ENCODE measurements at places on chromosomes 7 and 10.

GRCh38 chr7:111527545-111527944 is 34.7 kb downstream of the IMMP2L start:
- DNase-seq = no peak

GRCh38 chr7:25750744-25751508 is 401.1 kb upstream of the NFE2L3 start:
- no peak for DNase-seq

GRCh38 chr7:102925976-102926782 is 13.4 kb downstream of the LRRC17 start:
- DNase-seq = no peak

DNA sequence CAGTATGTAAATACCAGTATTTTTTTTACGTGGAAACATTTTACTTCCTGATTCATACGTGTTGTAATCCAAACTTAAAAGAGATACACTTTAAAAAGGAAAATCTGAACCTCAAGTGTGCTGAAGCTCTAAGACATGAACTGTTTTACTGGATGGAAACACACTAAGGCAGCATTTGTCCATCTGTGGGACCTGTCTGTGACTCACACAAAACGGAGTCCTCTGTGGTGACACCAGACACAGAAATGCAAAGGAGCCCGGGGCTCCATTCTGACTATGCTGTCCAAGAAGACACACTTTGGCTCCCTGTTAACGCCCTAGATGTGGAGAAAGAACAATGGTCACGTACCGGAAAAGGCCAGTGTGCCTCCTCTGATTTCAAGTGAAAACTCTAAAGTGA is 23.9 kb downstream of the RNF133 start:
- no peak for DNase-seq

DNA sequence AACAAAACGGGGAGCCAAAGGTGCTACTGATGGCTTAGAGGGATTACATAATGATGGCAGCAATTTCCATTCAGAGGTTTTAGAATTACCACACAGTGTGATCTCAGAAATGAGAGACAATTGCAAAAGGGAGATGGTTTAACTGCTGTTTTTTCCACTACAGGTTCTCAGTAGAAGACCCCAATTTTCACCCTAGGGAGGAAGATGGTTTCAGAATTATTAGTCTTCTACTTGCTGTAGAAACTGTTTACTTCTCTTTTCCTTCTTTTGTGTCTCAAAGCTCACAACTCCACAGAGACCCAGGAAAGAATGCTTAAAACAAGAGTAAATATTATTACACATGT is 226.5 kb downstream of the INHBA start:
- no peak for DNase-seq

DNA sequence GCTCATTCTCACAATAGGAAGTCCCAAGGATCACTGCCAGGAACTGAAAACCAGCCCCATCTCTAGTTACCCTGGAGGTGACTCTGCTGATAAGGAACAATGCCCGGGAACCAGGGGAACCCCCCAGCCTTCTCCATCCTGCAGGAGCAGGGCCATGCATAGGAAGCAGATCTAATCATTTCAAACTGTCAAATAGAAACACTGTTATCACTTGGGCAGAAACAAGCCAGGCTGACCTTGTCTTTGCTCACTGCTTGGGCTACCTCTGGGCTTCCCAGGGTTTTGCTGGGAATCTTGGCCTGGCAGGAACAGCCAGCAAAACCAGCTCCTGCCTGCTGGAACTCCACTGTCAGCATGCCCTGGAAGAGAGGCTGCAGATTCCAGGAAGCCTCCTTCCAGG is 114.1 kb downstream of the RNF216 start:
- no peak for DNase-seq

DNA sequence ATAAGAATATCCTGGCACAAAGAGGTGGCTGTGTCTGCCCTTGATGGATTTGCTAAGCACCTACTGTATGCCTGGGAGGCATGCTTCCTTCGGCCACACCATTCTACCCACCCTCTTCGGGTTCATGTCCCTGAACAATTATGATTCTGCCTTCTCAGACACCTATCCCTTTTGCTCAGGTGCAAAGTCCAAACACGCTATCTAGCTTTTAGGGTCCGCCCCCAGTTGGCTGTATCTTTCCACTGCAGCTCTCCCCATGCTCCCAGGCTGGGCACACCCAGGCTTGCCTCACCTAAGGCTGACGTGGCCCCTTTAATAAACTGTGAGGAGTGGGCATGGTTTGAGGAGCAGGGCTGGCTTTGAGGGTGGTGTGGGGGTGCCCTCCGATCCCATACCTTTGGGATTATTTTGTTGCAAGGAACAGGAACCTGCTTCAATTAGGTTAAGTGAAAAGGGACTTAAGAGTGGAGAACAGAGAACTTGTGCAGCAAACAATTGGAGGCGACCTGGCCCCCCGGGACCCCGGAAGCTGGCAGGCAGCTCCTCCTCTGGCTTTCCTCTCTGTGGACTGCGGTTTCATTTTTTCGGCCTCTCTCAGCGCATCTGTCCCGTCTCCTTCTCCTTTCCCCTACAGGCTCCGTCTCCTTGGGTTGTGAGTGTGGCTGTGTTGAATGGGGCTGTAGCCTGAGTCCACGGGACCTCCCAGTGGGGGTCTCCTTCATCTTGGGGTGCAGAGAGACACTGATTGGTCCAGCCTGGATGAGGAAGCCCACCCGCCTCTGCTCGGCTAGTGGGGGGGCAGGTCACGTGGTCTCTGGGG is 3.8 kb downstream of the CLIP2 start:
- DNase-seq = no peak

GRCh38 chr7:151298765-151299164 is 42.8 kb upstream of the NUB1 start:
- DNase-seq = no peak

DNA sequence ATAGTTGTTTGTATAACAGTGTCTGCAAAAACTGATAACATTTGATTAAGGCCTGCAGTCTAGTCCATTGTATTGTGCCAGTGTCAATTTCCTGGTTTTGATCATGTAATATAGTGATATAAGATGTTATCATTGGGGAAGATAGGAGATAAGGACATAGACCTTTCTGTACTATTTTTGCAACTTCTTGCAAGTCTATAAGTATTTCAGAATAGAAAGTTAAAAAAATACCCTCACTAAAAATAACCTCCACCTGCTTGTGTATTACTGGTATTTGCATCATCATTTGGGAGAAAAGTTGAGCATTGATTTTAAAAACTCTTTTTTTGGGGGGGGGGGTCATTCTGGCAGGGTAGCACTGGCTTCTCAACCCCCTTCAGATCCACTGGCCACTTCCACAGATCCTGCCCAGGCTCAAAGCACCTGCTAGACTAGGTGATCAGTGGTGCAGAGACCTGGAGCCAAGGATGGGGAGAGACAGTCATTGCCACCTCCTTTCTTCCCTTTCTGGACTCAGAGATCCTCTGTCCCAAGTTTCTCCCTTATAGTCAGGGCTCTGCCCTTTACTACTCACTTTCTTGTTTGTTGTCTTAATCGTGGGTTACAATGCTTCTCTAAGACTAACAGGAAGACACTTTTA is 103.0 kb downstream of the RBM20 start:
- DNase-seq = no peak

Data from cerebellar cortex (tissue), 1 donor.